ENCODE measurements at places on chromosomes 5 and 9.

DNA sequence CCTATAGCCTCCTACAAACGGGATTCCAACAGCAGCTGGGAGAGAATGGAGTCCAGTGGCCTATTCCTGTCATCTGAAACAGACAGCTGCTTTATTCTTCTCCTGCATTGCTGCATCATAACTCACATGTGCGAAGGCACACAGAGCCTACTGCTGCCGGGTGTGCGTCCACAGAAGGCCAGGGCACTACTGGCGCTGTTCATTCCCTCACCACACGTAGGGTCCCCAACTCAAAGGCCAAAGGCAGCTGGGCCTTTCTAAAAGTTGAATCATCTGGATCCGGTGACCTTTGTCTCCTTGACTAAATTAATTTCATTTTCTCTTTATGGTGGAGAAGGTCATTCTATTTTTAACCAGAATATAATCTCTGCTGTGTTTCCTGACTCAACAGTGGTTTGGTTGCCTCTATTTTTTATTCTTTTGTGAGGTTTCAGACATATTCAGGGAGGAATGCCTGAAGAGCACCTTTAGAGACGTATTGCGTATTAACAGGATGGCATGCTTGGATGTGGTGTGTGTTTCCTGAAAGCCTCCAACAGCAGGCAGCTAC, 10.8 kb upstream of the SPATA24 start:
- DNase-seq = no peak

GRCh38 chr5:35900972-35901695, 37.3 kb downstream of the CAPSL start:
- DNase-seq = no peak

GRCh38 chr5:151280443-151280842, 23.1 kb downstream of the SLC36A3 start:
- DNase-seq = no peak

GRCh38 chr9:33097192-33097591, 20.7 kb upstream of the SMU1 start:
- no peak for DNase-seq

DNA sequence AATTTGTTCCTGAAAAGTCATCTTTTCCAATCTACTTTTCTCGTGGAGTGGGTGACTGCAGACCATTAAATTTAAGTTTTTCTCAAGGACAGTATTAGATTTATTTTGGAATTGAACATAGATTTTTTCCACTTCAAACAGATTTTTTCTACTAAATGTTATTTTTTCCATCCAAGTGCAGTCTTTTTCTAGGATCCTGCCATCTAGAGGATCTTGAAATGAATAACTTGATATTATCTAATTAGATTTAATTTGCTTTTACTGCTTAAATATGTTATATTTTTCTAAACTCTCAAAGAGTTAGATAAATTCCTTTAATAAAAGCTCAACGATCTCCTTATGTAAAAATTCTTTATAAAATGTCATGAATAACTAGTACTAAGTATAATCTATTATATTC, 136.9 kb upstream of the PRR16 start:
- DNase-seq = no peak

GRCh38 chr9:94951324-94952135, 225.0 kb downstream of the AOPEP start:
- no peak for DNase-seq

DNA sequence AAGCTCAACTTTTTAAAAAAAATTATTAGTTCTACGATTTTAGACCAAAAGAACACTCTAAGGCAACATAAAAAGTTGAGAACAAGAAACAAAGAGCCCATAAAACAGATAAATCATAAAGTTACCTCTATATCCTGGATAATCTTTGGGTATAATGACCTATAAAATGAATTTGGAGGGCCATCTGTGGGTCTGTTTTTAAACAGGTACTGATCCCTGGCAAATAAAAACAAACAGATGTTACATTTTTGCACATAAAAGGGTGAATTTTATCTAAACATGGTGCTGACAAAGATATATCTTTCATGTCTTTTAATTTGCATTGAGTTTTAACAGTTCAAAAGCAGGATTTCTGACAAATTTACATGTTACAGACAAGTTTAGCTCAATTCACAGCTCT, 107.6 kb downstream of the FBXW11 start:
- no peak for DNase-seq

- no peak for DNase-seq
Observed at GRCh38 chr5:159704160-159704559, 212.1 kb upstream of the ADRA1B start.

GRCh38 chr9:121075251-121076036, 689 bp downstream of the CNTRL start:
- no peak for DNase-seq

DNA sequence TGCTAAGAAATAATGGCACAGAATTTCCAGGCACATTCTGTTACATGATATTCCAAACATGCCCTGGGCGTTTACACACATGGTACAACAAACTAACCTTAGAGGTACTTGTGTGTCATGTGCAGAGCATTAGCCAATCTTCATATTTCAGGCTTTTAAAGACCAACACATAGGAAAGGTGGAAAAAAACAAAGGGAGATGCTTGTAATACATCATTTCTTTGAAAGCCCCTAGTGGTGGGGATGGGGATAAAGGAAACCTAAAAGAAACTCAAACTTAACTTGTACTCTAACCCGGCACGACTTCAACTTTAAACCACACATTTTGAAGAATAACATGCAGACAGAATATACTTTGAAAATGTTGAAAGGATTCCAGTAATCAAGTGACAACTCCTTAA, 133.6 kb downstream of the PTPRD start:
- DNase-seq = no peak

GRCh38 chr9:13013991-13014883, 239.4 kb downstream of the LURAP1L start:
- no peak for DNase-seq

GRCh38 chr5:53331463-53331862, 149.0 kb upstream of the FST start:
- DNase-seq = no peak

- no peak for DNase-seq
Observed at GRCh38 chr5:81726297-81726696, 24.6 kb downstream of the SSBP2 start.

- no peak for DNase-seq
Observed at GRCh38 chr5:34663771-34664496, 7.8 kb downstream of the RAI14 start.

GRCh38 chr9:121945849-121946248, 147.3 kb downstream of the TTLL11 start:
- DNase-seq = no peak

DNA sequence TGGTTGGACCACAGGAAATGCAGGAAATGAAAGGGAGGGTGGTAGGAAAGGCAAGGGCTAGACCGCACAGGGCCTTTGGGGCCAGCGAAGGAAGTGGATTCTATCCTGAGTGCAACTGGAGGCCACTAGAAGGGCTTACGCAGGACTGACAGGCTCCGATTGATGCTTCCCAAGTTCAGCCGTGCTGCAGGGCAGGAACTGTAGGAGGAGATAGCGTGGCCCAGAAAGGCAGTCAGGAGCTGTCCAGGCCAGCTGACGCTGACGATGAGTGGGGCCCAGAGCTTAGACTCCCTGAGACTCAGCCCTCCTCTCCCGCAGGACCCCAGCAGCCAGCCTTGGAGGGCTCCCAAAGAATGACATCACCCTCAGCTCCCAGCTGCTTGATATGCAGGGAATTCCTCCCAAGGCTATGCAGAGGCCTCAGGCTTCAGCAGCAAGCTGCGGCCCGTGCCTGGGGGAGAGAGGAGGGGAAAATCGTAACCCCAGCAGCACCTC, 48.8 kb downstream of the KCNIP1 start:
- DNase-seq = no peak

DNA sequence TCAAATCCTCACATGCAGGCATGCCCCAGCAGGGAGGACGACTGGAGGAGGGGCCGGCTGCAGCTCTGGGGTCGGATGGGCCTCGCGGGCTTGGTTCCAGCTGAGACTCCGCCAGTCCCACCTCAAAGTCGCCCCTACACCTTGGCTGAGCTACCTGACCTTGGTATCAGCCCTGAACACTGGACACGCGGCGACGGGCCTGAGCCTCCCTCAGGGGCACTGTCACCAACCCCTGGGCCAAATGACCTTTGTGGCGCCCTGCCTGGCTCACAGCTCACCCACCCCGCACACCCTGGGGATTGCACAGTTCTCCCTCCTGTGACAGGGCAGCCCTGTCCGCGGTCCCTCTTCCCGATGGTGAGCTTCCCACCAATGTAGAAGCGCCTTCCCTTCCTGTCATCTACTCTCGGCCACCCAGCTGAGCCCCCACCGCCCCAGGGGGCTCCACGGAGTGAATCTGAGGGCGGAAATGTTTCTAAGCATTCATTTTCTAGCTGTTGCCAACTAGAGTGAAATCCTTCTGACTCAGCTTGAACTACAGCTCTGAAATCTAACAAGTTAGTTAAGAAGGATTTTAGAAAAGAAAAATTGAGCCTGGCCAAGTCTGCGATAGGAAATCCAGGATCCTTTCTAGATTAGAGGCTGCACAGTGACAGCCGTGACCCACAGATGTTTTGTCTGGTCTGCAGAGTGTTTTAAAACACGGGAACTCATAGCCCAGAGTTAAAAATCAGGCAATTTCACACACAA, 138.9 kb upstream of the PHYKPL start:
- DNase-seq = no peak

GRCh38 chr5:34460496-34460895, 195.6 kb upstream of the RAI14 start:
- no peak for DNase-seq

DNA sequence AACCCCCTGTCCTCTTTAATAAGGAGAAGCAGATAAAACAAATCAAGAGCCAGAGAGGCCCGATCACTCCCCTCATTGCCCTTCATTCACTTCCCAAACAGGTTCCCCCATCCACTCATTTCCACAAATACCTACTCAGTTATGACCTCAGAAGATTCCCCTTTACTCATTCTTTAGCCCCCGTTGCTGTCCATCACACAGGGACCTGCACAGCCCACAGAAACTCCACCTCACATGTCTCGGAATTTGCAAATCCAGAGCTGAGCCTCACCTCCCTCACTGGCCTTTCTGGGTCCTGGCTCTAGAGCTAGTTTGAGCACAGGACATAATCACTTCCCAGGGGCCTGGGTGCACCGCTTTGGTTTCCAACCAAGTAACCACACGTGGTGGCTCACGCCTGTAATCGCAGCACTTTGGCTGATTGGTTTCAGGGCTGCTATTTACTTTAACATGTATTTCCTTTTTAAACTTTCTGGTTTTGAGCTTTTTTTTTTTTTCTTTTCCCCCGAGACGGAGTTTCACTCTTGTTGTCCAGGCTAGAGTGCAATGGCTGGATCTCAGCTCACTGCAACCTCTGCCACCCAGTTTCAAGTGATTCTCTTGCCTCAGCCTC, 17.8 kb downstream of the ATP6V0E1 start:
- DNase-seq = peak; percentile 16

DNA sequence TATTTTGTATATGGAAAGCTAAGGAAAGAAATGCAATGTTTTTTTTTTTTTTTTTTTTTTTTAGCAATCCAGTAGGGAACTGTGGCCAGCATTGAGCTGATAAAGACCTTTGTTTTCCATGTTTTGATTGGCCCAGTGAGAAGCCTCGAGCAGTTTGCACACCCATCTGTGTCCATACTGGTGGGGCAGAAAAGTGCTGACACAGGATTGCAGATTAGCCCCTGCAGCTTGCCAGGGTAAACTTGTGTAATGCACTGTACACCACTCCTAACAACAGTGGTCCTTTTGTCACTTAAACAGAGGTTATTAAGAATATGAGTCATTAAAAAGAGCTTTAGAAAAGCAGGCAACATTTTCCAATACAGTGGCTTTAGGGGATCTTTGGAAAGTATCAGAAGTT, 132.8 kb upstream of the CDKN2B start:
- no peak for DNase-seq

DNA sequence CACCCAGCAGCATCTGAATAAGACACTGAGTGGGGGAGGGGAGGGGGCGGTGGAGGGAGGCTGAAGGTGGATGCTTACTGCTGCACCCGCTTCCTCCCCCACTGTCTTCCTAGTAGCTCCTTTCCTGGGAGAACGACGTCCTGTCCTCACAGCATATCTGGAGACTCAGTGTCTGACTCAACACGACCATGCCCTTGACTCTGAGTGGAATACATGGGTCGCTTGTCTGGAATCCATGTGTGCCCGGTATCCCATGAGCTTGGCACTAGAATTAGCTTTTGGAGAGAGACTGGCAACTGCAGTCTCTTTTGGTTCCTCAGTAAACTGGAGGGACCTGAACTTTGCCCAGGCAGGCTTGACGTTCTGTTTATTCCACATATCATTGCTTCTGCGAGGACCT, 125.4 kb upstream of the FAM120A start:
- no peak for DNase-seq

- DNase-seq = no peak
Observed at GRCh38 chr9:129617167-129617566, 3.7 kb downstream of the C9orf50 start.

DNA sequence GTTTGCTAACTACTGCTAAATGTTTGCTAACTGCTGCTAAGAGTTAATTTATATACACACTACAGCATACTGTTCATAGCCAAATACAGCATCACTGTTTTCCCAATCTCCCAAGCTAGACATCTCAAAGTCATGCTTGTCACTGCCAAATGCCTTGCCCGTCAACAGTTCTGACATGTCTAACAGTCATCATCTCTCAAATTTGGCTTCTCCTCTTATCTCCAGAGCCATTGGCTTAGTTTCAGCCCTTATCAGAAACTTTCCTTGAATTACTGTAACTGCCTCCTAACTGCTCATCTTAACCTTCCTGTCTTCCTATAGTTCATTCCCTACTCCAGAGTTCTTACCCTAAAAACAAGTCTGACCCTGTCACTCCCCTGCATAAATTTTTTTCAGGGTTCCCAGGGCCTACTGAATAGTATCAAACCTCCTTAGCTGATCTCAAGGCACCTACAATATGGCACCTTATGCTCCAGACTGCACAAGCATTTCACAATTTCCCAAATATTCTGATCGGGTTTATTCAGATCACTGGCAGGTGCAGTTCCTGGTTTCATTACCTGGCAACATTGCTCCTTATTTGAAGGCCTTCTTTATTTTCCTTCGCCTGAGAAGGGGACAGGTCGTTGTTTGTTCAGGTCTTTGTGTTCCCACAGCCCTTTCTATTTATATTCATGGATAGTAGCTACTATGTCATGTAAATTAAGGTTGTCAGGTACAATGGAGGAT, 55.9 kb upstream of the ANKRD55 start:
- DNase-seq = no peak

DNA sequence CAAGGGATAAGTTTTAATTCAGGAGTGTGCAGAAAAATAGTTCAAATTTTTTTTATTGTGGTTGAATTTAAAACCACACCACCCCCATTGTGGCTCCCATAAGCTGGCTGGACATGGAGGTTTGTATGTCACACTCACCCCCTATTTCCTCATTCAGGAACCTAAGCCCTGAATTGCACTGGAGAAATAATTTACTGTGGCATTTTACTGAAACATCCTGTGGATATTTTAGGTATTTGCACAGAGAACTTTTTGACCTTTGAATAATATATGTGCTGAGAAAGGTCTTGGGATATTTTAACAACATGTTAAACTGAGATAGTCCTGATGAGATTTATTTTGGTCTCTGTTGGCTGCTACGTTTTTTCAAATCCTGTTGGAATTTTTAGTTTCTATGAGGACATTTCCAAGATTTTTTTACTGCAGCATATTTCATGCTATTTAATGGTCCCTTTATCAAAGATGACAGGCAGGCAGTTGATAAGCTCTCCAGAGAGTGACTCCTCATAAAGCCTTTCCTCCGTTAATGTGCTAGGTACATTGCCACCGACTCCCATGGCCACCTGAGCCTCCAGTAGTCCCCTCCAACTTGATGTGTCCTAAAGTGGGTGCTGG, 51.2 kb upstream of the PALM2AKAP2 start:
- no peak for DNase-seq

Data from GM19239 (cell line).